Activated CD4-positive, CD25-positive, alpha-beta regulatory T cell (primary cell): ENCODE measurements at places on chromosomes 13 and 19.

GRCh38 chr13:50208826-50209335 lies 193.6 kb downstream of the KCNRG start:
- no peak for DNase-seq

GRCh38 chr13:60351326-60351725 lies 45.7 kb upstream of the TDRD3 start:
- DNase-seq: no peak

DNA sequence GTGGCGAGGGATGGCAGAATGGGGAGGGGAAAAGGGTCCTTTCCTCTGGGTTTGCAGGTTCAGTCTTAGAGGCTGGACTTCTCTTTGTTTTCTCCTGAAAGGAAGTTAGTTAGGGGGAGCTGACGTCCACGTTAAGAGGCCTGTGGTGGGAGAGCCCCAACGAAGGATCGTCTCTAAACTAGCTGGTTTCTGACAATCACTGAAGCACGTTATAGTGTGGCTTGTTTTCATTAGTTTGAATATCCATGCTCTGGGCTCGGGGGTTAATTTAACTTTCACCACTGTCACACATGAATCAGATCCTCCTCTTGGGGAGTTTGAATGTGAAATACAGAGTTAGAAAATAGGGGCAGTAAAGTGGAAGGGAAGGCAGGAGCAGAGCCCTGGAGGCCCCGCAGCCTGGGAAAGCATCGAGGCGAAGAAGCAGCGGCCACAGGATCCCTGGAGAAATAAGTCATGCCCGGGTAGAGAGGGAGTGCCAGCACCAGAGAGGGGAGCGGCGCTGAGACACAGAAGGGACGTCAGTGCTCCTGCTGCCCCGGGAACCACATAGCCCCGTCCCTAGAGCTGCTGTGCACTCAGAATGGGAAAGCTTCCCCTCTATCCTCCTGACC lies 31.1 kb upstream of the AMER2 start:
- DNase-seq: no peak

- no peak for DNase-seq
Observed at GRCh38 chr13:38045278-38046048, 175.9 kb upstream of the TRPC4 start.

DNA sequence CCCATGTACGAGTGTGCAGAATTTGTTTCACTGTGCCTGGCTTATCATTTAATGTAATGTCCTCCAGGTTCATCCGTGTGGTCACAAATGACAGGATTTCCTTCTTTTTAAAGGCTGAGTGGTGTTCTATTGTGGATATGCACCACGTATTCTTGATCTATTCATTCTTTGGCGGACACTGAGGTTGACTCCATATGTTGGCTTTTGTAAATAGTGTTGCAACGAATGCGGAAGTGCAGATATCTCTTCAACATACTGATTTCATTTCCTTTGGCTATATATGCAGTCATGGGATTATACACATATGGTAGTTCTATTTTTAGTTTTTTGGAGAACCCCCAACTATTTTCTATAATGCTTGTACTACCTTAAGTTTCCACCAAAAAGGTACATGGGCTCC lies 13.0 kb downstream of the OR7A5 start:
- no peak for DNase-seq

DNA sequence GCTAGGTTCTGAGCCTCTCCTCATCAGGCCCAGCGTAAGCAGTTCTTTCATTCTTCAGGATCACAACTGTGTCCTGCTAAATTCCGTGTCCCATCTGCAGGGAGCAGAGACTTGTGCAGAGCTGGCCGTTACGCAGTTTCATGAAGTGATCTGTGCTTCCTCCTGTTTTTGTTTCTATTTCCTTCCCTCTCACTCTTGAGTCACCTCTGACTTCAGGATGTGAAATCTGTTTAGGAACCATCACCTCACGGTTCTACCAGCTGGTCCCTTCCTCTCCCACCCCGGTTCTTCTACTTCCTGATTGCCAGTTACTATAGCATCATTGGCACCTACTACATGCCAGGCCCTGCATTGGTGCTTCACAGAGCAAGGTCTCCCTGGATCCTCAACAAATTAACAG lies 8.5 kb downstream of the MAU2 start:
- DNase-seq: no peak

GRCh38 chr13:28489524-28489931 lies 5.4 kb downstream of the FLT1 start:
- DNase-seq: no peak

DNA sequence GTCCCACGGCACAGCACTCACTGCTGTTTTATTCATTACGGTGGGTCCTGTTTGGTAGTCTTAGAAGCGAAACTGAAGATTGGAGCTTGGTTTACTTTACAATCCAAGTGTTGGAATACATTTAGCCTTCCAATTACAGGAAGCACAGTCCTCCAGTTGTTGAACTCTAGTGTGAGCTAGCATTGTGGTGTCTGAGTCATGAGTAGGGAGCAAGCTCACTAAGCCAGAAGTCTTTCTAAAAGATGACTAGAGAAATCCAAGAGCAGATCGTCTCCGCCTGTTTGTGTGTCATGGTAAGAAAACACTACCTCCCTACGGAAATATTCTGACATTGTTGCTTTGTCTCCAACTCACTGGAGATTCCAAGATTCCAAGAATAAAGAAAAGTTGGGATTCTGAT lies 10.1 kb upstream of the SHISA2 start:
- DNase-seq: no peak

- DNase-seq: no peak
Observed at GRCh38 chr13:21849323-21849722, 178.4 kb downstream of the FGF9 start.

DNA sequence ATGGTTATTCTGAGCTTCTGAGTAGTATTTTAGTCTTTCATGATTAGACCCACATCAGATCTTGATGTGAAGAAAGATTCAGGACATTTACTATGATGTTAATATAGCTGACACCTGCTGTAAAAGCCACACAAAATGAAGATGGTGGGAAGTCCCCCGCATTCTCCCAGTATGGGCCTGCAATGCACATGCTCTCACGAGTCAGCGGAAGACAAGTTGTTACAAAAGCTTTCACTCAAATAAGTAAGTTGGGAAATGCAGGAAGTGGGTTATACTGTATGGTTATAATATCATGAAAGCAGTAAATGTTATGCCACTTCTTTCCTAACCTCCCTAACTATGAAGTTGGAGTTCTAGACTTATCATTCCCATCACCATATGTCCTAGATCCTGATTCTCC lies 171.9 kb downstream of the KLF5 start:
- DNase-seq: no peak

DNA sequence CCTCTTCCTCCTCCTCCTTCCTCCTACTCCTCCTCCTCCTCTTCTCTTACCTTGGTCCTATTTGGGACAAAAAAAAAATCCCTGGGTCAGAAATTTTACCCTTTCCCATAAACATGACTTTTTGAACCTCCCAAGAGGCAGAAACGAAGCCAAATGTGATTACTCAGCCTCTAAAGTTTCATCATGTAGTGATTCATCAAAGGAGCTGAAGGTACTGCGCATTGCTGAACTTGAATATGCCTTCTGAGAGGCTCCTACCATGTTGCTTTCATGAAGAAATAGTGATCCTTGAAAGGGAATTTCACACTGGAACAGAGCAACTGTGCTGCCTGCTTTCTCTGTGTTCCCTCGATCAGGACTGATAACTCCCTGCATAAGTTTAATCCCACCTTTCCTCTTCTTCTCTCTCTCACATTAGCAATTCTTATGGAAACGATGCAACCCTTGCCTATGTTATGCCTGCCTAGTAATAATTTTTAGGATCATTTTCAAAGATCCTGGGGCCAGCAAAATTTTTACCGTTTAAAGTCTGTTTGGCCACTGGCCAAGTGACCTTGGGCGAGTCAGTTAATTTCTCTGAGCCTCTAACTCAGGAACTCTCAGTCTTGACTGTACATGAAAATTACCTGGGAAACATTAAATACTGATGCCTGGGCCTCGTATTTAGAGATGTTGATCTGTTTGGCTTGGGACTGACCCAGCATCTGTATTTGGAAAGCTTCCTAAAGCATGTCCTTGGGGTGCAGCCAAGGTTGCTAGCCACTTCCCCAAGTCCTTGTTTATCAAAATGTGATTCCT lies 149.5 kb downstream of the DCT start:
- DNase-seq: no peak

- DNase-seq: no peak
Observed at GRCh38 chr19:1245494-1246264, 2.7 kb upstream of the MIDN start.

DNA sequence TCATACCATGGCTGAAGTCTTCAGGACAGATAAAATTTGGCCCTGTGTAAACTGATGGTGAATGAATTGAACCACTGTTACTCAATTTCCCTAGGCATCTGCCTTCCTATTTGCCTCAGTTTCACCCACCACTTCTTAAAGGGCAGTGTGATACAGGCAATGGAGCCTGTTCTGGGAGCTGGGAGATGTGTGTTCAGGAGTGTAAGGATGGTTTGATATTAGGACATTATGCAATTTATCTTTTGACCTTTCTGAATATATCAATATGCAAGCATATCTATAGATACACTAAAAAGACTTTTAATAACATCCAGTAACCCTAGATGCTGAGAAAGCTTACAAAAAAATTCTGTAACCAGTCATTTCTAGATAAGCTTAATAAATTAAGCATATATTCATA lies 14.6 kb downstream of the IZUMO2 start:
- DNase-seq: no peak

DNA sequence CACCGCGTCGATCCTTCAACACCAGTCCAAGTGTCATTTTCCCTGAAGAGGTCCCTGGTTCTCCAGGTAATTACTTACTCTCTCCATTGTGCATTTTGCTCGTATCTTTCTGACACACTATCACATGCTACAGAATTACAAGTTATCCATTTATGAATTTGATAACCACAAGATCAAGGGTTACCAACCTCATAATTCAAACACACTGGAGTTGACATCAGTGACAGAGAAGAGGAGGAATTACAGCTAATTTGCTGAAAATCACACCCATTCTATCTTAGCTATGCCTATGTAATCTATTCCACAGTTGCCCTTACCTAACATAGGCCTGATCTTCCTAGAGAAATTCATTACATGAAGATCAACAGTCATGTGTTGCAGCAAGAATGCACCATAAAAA lies 14.2 kb downstream of the ZC3H13 start:
- no peak for DNase-seq

DNA sequence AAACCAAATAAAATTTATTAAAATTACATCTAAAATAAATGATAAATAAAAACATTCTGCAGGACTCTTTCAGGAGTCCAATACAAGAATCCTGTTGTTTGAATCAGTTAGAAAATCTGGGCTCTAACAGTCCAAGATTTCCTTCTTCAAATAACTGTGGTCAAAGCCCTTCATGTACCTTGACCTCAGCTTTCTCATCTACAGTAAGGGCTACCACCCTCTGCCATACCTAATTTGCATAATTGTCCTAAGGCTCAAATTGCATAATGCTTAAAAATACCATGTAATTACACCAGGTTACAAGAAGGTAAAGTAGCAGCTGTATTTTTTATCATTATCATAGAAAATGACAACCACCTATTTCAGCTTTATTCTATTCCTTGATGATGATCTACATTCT lies 54.3 kb downstream of the XPO4 start:
- no peak for DNase-seq
